ENCODE measurements at places on chromosomes 3 and 15.

DNA sequence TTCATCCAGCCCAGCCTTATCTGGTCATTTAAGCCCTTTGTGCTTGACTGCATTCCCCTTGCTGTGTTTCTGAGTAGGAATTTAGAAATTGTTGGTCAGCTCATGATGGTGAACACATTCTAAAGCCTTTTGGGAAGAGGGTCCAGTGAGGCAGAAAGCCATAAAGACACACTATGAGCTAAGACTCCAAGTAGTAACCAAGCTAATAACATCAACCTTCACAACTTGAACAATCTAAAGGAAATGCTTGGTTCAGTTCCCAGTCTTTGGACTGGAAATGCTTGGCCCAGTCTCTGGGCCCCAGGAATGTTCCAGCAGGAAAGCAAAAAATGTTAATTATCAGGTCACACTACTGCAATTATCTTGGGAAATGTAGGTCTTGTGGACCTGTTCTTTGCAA lies 7.7 kb downstream of the PLSCR1 start:
- no peak for DNase-seq

- no peak for DNase-seq
Measured at GRCh38 chr3:166669781-166670180, 710.3 kb downstream of the ZBBX start.

DNA sequence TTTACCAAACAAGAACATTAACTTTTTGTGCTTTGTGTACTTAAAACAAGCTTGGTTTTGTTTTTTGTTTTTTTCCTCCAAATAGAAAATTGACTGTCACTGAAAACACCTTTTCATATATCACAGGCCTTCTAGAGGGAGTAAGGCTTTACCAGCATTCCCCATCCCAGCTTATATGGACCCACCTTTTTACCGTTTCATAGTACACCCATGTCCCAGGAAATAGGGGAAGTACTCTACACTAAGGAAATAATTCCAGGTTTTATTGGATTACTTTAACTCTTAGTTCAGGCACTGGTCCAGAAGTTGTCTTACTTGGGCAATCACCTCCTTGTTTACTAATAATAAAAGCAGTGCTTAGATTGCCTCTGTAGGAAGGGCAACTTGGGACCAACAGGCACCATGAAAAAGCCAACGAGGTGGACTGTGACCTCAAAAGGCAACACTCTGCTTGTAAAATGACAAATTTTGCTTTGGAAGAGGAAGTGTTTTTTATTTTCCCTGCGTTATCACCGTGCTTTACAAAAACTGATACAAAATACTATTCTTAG lies 26.2 kb downstream of the HMG20A start:
- DNase-seq, result no peak

- DNase-seq, result no peak
Measured at GRCh38 chr3:58048301-58048700, 40.1 kb downstream of the FLNB start.

GRCh38 chr3:133573629-133574194 lies at the start of gene CDV3:
CDV3 (plus strand) TSS chr3:133573686; CDS start chr3:133574045, 359 bp downstream.
- DNase-seq, result no peak

DNA sequence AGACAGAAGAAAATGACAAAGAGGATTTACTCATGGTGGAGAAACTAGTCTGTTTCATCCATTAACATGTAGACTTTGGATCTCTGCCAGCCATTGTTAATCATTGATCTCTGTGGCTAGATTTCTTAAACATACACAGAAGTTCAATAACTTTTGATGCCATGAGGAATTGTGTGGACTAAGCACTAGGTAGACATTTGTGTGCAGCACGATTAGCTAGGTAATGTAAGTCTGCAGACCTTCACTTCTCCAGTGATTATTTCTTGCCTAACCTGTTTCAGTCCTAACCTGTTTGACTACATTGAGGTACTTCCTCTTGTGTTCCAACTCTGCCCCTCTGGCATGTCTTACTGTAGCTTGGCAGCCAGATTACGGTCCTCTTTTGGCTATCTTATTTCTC lies 928.5 kb upstream of the ROBO1 start:
- peak; percentile 76 for DNase-seq

DNA sequence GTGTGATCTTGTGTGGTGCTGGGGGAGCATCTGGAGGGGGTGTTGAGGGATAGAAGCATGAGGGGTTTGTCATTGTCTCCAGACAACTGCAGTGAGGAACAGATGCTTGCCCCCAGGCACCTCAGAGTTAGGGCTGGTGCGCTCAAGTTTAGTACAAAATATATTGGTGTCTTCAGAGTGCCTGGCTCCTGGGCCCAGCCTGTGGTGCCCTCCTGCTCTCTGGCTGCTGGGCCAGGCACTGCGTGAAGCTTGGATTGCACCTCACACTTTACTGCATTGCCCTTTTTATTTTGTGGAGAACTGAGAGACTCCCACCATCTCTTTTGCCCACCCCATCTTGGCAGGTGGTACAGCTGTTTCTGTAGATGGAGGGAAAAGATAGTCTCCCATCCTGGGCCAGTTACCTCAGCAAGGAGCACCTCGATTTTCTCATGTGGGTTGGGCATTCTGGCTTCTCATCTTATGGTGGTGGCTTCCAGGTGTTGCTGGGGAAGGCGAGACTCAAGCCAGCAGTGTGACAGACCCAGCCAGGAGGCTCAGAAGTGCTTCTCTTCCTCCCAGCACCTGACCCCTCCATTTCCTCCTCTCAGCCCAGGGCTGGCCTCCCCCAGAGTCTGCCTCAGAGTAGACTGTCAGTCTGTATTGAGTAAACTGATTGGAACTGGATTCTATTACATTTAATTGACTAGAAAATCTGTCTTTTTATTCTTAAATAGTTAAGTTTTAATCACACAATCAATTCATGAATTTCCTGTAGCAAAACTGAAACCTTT lies 140.5 kb downstream of the DNAJB8 start:
- no peak for DNase-seq

DNA sequence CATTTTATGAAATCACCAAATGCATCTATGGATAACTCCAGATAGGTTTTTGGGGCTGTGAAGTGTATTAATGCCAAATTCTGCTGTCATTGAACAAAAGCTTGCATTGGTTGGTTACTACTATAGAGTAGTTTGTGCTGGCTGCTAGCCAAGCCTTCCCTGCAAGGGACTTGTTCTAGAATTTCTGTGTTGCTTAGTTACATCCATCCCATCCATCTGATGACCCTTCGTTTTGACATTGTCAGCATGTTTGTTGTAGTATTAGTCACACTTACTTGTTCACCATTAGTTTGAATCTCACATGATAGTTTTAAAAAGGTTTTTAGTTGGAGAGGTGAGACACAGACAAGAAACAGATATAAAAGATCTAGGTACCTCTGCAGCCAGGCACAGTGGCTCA lies 7.0 kb upstream of the NIPA2 start:
- DNase-seq, result no peak

GRCh38 chr3:119376758-119377157 lies 82.6 kb downstream of the ARHGAP31 start:
- no peak for DNase-seq

DNA sequence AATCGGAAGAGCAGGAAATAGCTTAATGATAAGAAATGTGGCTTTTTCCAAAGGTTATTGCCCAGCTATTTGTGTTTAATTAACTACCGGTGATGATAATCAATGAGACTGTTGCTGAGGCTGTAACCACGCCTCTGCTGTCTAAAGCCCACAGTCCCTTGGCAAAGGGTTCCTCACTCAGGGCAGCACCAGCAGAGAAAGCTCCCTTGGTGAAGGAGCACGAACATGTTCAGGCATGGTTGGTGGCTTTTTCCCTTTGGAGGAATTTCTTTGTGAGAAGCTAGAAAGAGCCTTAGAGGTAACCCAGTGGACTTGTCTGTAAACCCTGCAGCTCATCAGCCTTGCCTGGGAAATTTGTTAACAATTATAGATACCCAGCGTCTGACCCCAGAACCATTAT lies 7.5 kb upstream of the ST6GAL1 start:
- DNase-seq, result no peak

DNA sequence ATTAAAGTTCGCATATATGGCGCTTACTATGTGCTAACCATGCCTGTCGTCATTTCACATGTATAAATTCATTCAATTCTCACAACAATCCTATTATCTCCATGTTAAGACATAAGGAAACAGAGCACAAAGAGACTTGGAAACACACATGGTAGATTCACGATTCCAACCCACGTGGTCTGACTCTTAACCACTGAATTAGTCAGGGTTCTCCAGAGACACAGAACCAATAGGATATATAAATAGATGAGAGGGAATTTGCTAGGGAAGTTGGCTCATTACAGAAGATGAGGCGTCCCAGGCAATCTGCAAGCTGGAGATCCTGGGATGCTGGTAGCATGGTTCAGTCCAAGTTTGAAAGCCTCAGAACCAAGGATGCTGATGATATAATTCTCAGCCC lies 765.3 kb downstream of the TBL1XR1 start:
- DNase-seq, result no peak

GRCh38 chr15:53580366-53580765 lies 179.1 kb downstream of the WDR72 start:
- no peak for DNase-seq

- DNase-seq, result no peak
Measured at GRCh38 chr3:101224739-101225138, 95.6 kb downstream of the IMPG2 start.

DNA sequence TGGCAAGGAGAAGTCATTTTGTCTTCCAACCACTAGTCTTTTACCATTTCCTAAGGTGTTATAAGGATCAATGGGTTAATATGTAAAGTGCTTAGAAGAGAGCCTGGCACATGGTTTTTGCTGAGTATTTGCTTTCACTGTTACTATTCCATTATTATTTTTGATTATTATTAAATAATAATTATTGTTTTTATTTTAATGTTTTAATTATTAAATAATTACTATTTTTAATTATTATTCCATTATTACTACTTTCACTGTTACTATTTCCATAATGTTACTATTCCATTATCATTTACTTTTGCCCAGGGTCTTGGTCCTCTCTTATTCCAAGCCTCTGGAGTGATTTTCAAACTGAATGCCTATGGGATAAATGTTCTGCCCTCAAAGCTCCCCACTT lies 48.5 kb downstream of the FSTL1 start:
- DNase-seq, result no peak

DNA sequence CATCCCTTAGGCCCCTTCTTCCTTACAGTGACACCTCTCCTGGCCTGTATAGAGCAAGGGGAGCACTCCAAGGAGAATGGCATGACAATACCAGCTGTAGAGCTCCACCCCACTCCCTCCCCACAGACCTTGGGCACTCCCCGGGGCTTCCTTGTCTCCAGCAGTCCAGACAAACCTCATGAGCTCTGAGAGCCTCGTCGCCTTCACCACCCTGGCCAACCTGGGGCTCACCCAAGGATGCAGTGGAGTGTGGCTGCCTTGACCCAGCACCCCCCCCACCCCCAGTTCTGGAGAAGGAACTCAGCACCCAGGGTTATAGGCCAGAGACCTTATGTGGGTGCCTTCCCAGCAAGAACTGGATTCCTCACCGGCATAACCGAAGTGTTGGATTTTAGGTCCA lies 7.4 kb upstream of the SLCO2A1 start:
- DNase-seq, result no peak

DNA sequence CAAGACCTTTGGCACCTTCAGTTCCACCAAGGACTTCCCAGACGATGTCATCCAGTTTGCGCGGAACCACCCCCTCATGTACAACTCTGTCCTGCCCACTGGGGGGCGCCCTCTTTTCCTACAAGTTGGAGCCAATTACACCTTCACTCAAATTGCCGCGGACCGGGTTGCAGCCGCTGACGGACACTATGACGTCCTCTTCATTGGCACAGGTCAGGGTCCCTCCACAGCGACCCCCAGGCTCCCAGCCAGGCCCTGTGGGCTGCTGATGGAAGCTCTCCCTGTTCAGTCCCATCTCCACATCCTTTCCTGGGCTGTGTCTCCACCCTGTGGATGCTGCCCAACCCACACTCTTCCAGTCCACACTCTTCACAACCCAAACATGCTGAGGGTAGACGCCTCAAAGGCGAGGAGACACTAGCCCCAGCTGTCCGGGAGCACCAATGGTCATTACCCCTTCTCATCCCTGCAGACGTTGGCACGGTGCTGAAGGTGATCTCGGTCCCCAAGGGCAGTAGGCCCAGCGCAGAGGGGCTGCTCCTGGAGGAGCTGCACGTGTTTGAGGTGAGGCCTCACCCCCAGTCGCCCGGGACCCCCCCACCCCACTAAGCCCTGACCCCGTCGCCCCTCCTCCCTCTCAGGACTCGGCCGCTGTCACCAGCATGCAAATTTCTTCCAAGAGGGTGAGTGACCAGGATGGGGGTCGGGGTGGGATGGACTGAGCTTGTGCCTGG lies 4.3 kb upstream of the LSMEM2 start:
- DNase-seq, result no peak

DNA sequence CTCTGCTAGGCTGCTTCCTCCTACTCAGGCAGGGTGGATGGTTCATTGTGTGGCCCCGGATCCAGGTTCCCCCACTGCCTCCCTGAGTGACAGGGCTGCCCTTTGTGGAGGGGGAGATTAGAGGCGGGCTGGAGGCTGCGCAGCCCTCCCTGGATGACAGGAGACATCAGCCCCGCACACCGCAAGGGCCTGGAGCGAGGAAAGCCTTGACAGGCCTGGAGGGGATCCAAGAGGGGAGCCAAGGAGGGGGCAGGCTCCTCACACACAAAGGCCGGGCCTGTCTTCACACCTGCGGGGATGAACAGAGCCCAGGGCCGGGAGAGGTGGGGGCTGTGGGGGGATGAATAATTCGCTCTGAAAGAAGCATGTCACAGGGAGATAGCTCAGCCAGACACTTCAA lies 72.9 kb downstream of the RPN1 start:
- no peak for DNase-seq

GRCh38 chr3:189272500-189273119 lies 100.8 kb downstream of the TPRG1 start:
- DNase-seq, result no peak

Measured in umbilical cord (tissue), 2 donors.